ENCODE measurements at places on chromosomes 7 and 10.

DNA sequence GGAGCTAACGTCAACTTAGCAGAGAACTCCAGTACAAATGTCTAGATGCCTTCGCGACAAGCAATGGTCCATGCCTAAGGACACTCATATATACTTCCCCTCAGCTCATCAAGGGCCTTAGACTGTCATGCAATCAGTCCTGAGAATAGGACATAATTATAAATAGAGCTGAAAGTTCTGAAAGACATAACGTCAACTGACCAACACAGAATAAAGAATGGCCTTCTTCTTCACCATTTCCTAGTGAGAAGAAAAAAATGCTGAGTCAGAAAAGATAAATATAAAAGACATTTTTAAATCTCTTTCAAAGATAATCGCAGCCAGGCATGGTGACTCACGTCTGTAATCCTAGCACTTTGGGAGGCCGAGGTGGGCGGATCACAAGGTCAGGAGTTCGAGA lies 83.2 kb downstream of the ARMH3 start:
- no peak for DNase-seq

GRCh38 chr7:27260211-27260610 lies 17.6 kb downstream of the EVX1 start:
- no peak for DNase-seq

GRCh38 chr7:18536486-18536885 lies 40.9 kb downstream of the HDAC9 start:
- no peak for DNase-seq

DNA sequence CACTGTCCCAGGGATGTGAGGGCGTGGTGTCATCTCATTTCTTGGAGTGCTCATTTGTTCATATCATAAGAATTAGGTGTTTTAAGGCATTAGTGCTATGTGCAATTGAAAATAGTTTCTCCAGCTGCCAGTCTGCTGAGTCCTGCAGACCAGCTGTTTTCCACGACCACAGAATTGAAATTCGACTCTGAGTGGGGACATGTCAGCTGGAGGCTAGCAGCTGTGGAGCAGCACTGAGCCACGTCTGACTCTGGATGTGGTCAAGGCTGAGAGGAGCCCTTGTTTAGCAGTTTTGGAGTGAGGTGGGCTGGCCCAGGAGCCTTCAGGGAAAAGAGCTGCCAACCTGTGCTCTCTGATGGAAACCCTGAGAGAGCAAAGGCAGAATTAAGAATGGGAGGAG lies 156.3 kb upstream of the GRB10 start:
- no peak for DNase-seq

DNA sequence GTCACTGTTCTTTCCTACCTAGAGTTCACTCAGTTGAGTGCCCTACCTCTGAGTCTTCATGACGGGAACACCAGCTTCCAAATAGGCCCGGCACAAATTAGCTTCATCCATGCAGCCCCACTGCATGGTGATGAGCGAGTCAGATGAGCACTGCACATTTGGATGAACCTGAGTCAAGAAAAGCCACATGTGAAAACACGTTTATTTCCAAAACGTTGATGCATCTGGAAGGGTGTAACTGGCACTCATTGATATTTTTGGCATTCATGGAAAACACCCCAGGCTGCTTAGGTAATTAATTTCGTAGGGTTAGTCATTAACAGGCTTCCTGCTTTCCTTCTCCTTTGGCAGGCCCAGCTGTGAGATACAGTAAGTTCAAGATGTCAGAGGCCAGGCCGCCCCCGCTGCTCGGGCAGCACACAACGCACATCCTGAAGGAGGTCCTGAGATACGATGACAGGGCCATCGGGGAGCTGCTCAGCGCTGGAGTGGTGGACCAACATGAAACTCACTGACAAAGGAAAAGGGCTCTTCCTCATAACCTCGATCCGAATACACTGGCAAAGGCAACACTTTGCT lies 725.2 kb downstream of the SUGCT start:
- no peak for DNase-seq

GRCh38 chr7:78149787-78150186 lies 351.2 kb downstream of the PHTF2 start:
- no peak for DNase-seq

- DNase-seq, result no peak
These were observed 5.9 kb upstream of the NPFFR1 start for GRCh38 chr10:70289739-70290138.

GRCh38 chr7:32018845-32019578 lies 51.2 kb downstream of the PDE1C start:
- no peak for DNase-seq

- DNase-seq, result no peak
These were observed 1.6 kb downstream of the FOXL3 start for GRCh38 chr7:291373-292092.

DNA sequence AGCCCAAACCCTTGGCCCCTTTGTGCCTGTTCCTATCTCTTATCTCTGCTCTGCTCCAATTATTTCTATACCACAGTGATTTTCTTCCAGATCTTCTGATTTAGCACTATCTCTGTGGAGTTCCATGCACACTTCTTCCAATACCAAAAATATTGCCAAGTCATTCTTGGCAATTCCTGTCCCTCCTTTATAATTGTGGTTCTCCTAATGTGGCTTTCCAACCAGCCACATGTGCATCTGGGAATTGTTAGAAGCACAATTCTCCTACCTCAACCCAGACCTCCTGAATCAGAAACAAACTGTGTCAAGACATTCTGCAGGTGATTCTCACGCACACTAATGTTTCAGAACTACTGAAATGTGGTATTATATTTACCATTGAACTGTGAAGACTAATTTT lies 447.8 kb upstream of the IGFBP3 start:
- no peak for DNase-seq

- DNase-seq, result no peak
These were observed 528.9 kb downstream of the MAGI2 start for GRCh38 chr7:78924581-78924980.

DNA sequence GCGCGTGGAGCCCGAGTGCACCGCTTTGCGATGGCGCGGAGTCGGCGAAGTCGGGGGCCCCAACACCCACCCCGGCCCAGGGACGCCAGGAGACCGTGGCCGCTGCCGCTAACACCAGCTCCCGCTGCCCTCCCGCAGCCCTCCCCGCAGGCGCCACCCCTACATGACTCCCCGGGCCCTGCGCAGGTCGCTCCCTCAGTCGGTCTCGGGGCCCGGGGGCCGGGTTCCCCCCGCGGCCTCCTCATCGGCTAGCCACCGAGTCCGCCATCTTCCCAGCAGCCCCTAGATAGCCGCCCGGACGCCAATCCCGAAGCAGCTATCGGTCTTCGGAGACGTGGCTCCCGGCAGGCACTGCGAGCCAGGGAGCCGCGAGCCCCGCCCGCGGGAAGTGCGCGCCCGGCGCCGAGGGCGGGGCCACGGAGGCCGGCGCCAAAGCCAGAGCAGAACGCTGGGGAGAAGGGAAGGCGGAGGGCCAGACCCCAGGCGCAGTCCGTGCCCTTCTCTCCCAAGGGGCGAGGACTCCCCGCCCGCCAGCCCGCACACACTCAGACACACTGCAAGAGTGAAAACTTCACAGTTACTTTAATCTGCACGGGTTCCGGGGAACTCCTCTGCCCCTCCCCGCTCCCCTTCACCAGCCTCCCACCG lies at the start of gene FASTK:
FASTK (minus strand) TSS at position 288 of the 648 bp plus-strand sequence; CDS start at position 245, 43 bp downstream.
- peak; percentile 89 for DNase-seq

- no peak for DNase-seq
These were observed 40.8 kb upstream of the INSIG1 start for GRCh38 chr7:155256761-155257481.

- no peak for DNase-seq
These were observed 142.2 kb upstream of the CDCA7L start for GRCh38 chr7:22087861-22088260.

DNA sequence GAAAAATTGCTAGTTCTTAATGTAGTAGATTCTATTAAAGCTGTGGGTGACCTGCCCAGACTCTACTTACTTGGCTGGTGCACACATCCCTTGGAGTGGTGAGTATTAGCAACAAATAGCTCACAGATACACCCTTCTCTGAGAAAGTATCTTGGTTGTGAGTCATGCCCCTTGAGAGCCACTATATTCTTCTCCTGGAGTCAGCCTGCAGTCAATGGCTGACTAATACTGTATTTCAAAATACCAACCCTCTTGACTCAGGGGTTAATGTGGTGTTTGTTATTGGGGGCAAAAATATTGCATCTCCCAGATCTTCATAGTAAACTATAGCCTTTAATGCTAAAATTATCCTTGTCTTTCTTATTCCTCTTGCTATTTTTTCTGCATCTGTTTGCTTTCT lies 354.9 kb downstream of the BMPER start:
- DNase-seq, result no peak

GRCh38 chr7:14226126-14226525 lies 236.7 kb upstream of the ETV1 start:
- DNase-seq, result no peak

DNA sequence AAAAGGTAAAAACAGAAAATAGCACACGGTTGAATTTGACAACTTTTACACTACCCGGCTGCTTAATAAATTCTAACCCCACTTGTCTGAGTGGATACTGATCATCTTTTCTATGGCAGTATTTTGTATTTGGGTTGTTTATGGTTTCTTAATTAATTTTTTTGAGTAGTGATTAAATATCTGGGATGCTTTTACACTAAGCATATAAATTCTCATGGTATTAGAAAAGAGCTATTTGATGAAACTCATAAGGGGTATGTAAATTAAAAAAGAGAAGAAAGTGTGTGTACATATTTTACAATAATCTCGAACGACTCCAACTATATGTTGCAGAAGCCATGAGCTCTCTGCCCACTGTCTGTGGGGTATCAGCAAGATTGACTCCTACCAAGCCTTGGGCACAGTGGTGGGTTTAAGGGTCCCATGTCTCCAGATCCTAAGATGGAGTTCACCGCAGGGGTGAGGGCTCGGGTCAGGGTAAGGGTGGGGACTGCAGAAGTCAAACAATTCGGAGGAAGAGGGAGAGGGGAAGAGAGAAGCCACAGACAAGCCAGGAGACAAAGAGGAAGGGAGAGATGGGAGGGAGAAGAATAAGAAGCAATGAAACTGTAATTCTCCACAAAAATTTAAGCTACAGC lies 7.6 kb upstream of the HOXA13 start:
- DNase-seq, result no peak

DNA sequence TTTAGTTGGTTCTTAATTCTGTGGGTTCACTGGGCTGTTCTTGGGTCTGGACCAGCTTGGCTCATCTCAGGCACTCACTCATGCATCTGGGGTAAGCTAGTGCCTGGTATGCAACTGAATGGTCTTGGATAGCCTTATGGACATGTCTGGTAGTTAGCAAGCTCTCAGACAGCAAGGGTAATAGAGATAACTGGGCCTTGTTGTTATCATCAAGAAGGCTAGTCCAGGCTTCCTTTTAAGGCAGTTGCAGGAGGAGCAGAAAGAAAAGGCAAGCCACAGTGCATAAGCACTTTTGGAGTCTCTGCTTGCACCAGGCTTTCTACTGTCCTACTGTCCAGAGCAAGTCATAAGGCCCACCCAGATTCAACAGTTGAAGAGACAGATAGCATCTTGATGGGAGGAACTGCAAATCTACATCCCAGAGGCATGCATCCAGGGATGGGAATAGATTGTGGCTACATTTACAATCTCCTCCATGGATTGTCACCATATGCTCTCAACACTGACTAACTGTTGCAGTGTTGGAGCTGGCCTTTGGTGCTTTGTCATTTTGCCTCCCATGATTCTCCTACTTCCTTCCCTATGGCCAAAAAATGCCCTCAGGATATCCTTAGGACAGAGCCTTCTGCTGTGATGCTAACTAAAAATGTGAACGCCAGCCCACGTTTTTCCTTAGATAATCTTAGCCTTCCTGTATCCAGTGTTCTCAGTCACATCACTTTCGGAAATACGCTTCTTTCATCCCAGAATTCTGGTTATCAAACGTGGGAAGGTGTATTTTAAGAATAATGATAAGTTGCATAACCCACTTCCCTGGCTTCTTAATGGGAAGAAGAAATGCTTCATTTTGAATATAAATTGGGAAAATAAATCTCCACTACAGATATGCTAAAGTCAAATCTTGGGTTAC lies 3.6 kb downstream of the GIMAP4 start:
- DNase-seq, result no peak

DNA sequence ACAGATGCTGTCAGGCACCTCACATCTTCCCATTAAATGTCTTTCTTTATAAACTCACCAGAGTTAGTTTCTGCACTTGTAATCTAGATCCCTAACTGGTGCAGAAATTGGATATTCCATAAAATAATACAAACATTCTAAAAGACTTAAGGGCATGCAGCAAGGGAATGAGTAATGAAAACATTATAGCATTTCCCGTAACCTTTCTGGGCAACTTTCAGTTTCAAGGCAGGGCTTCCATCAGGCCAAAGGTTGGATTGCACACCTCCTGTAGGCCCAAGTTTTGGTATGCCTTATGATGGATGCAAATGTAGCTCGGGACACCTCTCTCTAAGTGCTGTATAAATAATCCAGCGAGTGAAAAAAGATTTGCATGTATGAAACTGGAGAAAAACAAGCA lies 129.9 kb upstream of the LYZL2 start:
- DNase-seq, result no peak

DNA sequence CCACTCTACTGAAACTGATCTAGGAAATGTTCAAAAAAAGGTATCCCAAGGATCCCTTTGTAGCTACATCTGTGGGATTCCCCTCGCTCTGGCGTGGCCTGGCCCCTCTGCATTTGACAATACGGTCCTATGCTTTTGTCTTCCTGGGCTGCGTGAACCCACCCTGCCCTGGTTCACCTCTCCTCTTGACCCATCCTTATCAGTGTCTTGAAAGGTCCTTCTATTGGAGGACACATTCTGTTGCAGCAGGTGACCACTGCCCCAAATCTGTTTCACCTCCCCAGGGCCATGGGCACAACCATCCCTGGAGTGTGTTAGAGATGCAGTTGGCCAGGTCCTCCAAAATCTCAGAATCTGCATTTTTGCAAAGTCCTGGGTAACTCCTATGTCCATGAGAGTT lies 100.8 kb downstream of the EGFR start:
- no peak for DNase-seq

GRCh38 chr10:29144126-29144525 lies 144.7 kb upstream of the LYZL1 start:
- no peak for DNase-seq

DNA sequence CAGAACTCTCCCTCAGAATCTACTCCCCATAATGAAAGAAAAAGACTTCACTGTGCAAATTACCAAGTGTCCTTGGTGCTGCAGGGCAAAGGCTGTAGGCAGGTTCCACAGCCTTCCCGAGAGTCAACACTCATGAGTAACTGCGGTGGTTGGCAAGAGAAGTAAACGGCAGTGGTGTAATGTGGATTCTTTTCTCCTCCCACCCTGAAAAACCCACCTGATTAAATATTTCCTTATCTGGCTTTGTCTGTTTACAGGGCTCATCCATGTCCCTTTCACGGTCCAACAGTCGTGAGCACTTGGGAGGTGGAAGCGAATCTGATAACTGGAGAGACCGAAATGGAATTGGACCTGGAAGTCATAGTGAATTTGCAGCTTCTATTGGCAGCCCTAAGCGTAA lies 300.9 kb downstream of the BICC1 start:
- no peak for DNase-seq

GRCh38 chr10:100364735-100365391 lies 17.8 kb downstream of the SCD start:
- DNase-seq, result no peak

- no peak for DNase-seq
These were observed 346.6 kb downstream of the IPMK start for GRCh38 chr10:57921140-57921539.

GRCh38 chr7:141665208-141666035 lies 36.5 kb downstream of the DENND11 start:
- DNase-seq, result no peak
